Stimulated activated CD4-positive, alpha-beta T cell treated with anti-CD3 and anti-CD28 coated beads, Interleukin-15, amount 100 ng/mL, for 48 hours (primary cell): ENCODE measurements at places on chromosomes 5 and 9.

DNA sequence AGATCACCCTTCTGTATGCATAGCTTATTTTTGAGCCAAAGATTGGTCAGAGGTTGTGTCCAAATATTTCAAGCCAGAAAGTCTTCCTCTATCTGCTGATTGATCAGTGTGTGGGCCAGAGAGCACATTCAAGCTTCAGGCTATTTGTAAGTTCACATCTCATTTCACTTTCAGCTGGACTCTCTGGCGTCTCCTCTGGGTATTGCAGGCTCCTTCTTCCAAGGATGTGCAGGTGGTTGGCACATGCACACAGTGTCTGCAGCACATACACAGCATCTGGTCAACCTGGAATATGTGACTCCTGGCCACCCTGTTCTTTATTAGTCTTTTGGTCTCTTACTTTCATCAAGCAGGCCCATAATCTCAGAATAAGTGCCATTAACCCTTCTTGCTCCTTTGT lies 516.1 kb downstream of the ANXA1 start:
- no peak for DNase-seq

- DNase-seq: no peak
Measured at GRCh38 chr5:169201597-169201996, 99.3 kb downstream of the SLIT3 start.

DNA sequence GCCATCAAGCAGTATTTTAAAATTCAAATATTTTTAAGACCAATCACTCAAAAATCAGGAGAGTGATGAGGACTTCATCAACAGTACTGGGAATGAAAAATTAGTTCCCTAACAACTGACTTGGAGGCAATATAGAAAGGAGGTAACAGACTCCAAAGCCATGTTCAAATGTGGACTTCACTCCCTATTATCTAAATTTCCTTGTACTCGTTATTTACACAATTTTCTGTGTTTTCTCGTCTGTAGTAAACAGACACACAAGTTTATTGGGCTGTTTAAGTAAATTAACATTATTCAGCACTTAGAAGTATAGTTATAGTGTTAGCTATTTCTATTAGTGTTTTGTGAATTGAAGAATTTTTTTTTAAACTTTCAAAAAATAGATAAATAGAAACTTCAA lies 159.5 kb upstream of the FTMT start:
- DNase-seq: no peak

DNA sequence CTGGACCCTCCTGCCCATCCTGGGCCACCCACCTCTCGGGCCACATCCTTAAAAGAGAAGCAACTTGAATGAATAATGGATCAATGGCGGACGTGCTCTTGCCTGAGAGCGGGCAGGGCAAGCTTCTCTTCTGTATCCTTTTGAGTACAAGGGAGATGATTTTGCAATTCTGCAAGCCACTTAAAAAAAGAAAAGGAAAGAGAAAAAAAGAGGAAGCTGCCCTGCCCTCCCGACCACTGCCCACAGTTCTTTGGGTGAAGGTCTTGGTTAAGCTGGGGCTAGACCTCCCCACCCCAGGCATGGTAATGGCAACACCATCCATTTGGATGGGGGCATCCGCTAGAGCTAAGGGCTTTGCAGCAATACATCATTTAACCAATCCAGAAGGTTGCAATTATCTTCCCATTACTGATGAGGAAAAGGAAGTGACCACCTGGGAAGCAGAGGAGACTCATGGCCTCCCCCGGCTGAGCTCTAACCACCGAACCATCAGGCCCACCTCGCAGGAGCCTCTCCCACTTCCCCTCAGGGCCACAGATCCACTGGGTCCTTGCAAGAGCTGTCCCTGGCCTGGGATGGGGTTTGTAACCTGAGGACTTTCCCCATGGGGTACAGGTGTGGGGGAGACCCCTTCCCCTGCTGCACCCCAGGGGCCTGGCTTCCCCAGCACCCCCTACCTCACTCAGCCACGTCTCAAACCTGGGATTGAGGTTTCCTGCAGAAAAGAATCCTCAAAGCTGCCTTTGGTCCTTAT lies 27.8 kb upstream of the LAMC3 start:
- DNase-seq: no peak

DNA sequence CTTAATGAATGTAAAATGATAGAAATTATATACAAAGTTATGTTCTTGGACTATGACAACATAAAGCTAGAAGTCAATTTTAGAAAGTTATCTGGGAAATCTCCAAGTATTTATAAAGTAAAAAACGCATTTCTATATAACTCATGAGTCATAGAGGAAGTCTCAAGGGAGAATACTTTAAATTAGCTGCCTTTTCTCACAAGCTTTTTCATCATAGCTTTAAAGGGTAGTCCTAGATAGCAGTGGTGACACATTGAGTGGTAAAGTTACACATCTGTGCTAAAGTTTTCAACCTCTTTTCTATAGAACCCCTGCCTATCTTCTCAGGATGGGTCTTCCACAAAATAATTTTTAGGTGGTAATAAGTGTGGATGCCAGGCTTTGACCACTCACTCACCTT lies 598.3 kb upstream of the FAM174A start:
- no peak for DNase-seq

GRCh38 chr5:77163453-77163852 lies 47.0 kb upstream of the PDE8B start:
- DNase-seq: no peak
